ENCODE measurements at places on chromosomes 12 and 14.

DNA sequence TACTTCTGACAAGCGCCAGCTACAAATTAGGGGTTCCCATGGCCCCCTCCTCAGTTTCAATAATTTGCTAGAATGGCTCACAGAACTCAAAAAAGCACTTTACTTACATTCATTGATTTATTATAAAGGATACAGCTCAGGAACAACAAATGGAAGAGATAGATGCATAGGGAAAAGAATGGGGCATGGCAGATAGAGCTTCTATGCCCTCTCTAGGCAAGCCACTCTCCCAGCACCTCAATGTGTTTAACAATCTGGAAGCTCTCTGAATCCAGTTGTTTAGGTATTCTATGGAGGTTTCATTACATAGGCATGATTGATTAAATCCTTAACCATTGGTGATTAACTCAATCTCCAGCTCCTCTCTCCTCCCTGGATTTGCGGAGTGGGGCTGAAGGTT is 184.5 kb upstream of the DAAM1 start:
- DNase-seq = no peak

GRCh38 chr14:67571991-67572323 is 28.1 kb downstream of the PIGH start:
- DNase-seq = no peak

GRCh38 chr14:58465421-58465820 is 37.9 kb downstream of the KIAA0586 start:
- DNase-seq = no peak

DNA sequence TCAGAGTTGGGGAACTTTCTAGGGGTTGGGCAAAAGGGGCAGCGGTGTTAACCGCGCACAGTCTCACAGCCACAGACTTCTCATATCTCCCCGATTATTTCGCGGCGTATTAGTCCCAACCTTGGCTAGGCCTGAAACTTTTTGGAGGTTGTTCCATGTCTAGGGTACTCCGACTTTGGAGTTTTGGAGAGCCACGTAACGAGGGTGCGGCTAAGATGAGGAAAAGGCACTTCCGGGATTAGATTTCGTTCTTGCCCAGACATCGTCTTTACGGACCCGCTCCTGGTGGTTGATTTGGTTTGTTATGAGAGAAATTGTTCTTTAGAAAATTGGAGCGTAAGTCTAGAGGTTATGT is 513 bp downstream of the CCNK start:
- DNase-seq = no peak

DNA sequence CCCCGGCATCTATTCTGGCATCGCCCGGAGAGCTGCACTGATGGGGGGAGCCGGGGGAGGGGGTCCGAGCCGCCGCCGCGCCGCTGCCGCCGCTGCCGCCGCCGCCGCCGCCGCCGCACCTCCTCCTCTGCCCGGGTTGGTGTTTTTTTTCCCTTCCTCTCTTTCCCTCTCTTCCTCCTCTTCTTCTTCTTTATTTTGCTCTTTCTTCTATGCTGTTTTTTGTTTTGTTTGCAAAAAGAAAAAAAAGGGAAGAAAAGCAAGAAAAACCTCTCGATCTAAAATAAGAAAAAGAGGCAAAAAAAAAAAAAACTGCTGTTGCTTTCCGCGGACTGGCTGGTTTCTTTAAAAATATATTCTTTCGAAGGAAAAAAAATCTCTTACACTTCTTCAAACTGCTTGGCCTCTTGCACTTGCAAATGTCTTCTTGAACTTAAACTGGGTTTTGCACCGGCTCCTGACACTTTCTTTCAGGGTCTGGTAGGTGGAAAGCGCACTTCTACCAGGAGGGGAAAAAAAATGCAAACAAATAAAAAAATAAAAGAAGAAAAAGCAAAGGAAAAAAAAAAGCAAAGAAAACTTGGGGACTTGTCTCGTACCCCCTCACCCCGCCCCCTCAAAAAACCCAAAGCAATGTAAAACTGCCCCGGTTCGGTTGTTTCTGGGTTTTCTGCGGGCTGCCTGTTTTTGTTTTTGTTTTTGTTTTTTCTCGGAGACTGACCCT is 616 bp downstream of the BCL11B start:
- no peak for DNase-seq

DNA sequence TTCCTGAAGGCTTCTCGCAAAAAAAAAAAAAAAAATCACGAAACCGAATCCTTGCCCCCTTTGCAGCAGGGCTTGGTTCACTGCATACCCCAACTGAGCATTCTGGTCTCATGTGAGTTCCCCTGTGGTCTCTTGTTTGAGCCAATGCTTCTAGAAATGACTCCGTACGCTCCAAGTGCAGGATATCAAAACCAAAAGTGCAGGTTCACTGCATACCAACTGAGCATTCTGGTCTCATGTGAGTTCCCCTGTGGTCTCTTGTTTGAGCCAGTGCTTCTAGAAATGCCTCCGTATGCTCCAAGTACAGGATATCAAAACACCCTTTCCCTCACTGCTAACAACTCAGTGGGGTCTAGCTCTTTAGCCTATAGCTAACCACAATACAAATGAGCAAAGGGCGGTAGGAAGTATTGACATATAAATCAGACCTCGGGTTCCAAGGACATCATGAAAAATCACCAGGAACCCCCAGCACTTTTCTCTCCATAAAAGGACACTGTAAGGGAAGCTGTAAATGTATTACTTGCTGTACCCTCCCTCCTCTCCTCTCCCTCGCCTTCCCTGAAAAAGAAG is 206.3 kb upstream of the NOS1 start:
- DNase-seq = peak; percentile 24

GRCh38 chr12:103924761-103925641 is 5.2 kb upstream of the HSP90B1 start:
- peak; percentile 56 for DNase-seq

DNA sequence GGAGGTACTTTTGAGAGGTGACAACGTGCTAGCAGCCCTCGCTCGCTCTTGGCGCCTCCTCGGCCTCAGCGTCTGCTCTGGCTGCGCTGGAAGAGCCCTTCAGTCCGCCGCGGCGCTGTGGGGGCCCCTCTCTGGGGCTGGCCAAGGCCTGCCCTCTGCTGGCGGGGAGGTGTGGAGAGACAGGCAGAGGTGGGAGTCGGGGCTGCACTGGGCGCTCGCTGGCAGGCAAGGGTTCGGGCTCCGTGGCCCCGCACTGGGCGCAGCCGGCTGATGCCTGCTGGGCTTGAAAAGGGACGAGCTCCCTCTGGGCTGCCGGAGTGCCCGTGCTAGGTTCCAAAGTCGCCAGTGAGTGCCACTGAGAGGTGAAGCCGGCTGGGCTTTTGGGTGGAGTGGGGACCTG is 580.0 kb downstream of the DIO2 start:
- no peak for DNase-seq

DNA sequence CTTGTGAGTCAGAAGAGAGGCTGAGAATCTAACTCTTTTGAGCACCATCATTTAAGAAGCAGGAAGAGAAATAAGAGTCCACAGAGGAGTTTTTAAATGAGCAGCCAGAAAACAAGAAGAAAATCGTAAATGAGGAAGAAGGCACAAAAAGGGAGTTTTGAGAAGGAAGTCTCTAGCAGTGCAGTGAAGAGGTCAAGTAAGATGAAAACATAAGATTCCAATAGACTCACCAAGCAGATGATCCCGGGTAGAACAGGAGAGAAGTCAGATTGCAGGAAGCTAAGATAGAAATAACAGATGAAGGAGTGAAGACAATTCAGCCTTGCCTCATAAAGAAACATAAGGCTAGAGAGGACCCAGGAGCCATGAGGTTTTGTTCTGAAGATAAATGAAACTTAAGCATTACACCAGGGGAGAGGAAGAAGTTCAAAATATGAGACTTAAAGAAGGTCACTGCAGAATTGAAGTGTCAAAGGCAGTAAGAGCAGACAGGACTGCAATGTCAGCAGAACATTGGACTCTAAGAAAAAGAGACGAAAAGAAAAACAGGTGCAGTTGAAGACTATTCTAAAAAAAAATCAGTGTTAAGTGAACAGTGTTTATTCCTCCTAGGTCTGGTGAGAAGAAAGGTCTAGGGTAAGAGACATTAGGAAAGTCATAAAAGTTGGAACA is 229.0 kb downstream of the SEC23A start:
- no peak for DNase-seq

GRCh38 chr12:50287271-50287670 is 4.0 kb upstream of the LIMA1 start:
- no peak for DNase-seq

Measured in GM13977 (cell line).